ENCODE measurements at places on chromosomes 1 and 21.

- peak; percentile 26 for DNase-seq
Observed at GRCh38 chr1:17922833-17923232, 167.7 kb downstream of the ACTL8 start.

- DNase-seq, result peak; percentile 74
Observed at GRCh38 chr1:60960891-60961461, 121.4 kb upstream of the NFIA start.

- DNase-seq, result no peak
Observed at GRCh38 chr1:87127581-87127980, 201.1 kb upstream of the LMO4 start.

- DNase-seq, result no peak
Observed at GRCh38 chr1:10710489-10710888, 86.0 kb downstream of the CASZ1 start.

Measured in M059J (cell line).